ENCODE measurements at places on chromosomes 3 and 15.

- DNase-seq: no peak
Measured at GRCh38 chr3:190000187-190000860, 120.4 kb downstream of the P3H2 start.

DNA sequence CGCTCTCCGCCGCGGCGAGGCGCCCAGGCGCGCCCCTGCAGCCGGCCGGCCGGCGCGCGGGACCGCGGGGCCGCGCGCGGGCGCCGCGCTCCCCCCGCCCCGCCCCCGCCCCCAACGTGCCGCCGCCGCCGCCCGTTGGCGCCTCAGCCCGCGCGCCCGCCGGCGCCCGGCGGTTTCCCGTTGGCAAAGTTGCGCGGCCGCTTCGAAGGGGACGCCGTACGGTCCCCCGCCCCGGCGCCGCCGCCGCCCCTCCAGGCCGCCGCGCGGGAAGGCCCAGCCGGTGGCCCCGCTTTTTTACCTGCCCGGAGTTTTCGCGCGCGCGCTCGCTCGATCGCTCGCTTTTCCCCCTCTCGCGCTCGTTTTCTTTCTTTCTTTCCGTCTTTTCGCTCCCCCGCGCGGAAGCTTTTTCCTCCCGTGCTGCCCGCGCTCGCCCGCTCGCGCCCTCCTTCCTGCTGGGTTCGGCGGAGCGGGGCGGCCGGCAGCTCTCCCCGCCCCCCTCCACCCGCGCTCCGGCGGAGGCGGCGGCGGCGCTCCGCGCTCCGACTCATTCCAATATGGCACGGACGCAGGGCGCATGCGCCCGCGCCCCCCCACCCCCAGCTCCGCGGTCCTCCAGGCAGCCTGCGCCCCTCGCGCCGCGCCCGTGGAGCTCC is at the start of gene SFMBT1:
Gene SFMBT1, minus strand, starts transcription at position 556 of the 653 bp plus-strand sequence. CDS start 76,945 bp downstream, outside the sequence.
- DNase-seq: peak; percentile 77

- DNase-seq: peak; percentile 38
Measured at GRCh38 chr3:66722675-66723074, 221.9 kb upstream of the LRIG1 start.

DNA sequence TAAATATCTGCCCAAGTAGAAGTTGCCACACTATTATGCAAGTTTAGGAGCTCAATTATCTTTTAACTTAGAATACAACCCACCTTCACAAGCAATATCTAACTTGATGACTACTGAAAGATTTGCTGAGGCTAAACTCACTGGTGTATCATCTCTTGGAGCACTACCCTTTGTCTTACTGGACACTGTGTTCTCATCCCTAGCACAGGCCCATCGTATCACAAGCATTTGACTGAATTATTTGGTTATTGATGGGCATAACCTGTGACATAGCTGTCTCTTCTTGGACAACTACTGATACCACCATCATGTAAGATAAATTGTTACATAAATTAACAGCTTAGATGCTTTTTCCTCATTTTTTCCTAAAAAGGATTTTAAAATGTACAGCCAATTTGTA is 216.2 kb upstream of the THBS1 start:
- DNase-seq: no peak

- no peak for DNase-seq
Measured at GRCh38 chr3:108296239-108296638, at the start of gene HHLA2. Gene HHLA2 (plus strand): TSS chr3:108296548. CDS start chr3:108351814, 55,266 bp downstream.

DNA sequence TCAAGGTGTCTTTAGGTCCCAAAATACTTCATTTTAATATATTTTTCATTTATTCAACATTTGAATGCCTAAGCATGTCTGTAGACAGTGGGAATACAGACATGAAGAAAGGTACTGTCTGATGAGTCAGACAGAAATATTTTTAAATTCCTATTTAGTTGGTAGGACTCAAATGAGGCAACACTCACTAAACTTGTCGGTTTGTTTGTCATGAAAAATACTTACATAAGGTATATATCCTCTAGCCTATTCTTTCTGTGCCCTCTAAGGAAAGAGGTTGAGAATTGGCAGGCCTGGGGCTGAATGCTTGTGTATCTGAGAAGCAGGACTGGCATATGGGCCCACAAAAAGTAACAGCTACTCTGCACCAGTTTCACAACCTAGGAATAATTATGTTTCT is 423.6 kb upstream of the MDFIC2 start:
- DNase-seq: no peak

DNA sequence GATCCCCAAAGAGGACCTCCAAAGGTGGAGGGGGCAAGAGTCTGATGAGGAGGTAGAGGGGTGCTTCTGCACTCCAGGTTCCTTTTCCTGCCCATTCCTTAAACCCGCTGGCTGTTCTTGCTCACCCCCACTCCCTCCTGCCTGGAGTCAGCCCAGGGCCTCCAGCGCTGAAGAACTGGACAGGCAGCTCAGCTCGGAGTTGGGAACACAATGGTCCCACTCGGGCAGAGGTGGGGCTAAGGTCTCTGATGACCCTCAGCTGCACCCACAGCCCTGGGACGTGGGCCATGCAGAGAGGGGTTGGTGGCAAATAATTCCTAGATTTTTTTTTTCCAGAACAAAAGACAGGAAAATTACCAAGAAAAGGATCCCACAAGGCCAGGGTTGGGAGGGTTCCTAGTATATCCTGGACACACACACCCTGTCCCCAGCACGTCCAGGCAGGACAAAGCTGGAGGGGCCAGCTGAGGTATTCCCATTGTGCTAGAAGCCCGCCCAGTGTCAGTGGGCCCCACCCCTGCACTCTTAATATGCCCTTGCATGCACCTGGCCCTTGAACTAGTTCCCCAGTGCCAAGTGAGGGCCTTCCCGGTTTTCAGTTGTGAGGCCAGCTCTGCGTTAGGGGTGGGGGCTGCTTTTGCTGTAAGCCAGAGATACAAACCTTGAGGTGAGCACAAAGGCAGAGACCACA is 22.1 kb upstream of the IP6K2 start:
- no peak for DNase-seq

DNA sequence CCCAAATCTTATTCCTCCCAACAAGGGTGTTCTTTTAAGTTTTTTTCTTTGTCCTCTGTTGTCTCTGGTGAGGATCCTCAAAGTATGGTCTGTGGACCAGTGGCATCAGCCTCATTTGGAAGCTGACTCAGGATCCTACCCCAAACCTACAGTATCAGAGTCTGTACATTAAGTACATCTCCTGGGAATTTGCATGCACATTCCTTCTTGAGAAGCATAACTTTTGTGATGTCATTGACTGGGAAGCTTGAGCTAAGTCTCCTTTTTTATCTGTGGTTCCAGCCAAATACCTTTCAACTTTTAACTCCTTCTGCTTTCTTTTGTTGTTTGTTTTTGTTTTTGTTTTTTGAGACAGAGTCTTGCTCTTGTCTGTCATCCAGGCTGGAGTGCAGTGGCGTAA is 40.5 kb downstream of the ARMC8 start:
- DNase-seq: no peak

GRCh38 chr3:32037932-32038267 is 56.4 kb downstream of the ZNF860 start:
- no peak for DNase-seq

Data from SJCRH30 (cell line).